ENCODE measurements at places on chromosomes 7 and 10. TPM values are rescaled to one million over a fixed set of nuclear protein-coding genes. Genes with fewer than 3 reads are reported as not detected.

Gene OPN1SW
- not detected for total RNA-seq

Gene SLC16A12
- under 0.01 TPM for total RNA-seq

Gene FBXL13
- 1.3 TPM for total RNA-seq

Gene BLNK
- not detected for total RNA-seq

Gene CDNF
- total RNA-seq, result 1.3 TPM

Gene OGDHL
- total RNA-seq, result 0.32 TPM

Gene GLI3
- total RNA-seq, result 4.3 TPM

Gene GPC2
- 0.43 TPM for total RNA-seq

Gene XRCC2
- total RNA-seq, result 3.5 TPM

GRCh38 chr7:40760293-40760964 lies 625.6 kb downstream of the SUGCT start:
- no peak for DNase-seq

DNA sequence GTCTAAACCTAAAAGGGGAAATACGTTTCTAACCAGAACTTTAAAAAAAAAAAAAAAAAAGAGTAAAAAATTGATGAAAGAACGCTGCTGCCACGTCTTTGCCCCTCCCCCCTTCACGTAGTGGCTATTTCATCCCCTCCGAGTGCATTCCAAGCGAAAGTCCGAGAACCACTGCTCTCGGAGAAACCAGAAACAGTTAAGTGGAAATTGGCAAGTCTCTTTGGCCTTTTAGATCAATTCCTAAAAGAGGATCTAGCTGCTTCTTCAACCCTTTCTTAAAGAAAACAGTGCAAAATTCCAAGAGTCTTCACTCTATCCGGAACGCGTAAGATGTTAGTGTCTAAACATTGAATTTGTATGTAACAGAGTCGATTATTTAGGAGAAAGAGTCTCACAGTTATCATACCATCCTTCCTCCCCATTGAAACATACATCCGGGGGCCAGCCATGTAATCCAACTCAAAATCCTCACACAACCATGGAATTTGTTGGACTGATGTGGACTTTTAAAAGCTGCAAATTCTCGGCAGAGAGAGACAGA lies 1.1 kb downstream of the P4HA1 start:
- DNase-seq, result peak; percentile 88

DNA sequence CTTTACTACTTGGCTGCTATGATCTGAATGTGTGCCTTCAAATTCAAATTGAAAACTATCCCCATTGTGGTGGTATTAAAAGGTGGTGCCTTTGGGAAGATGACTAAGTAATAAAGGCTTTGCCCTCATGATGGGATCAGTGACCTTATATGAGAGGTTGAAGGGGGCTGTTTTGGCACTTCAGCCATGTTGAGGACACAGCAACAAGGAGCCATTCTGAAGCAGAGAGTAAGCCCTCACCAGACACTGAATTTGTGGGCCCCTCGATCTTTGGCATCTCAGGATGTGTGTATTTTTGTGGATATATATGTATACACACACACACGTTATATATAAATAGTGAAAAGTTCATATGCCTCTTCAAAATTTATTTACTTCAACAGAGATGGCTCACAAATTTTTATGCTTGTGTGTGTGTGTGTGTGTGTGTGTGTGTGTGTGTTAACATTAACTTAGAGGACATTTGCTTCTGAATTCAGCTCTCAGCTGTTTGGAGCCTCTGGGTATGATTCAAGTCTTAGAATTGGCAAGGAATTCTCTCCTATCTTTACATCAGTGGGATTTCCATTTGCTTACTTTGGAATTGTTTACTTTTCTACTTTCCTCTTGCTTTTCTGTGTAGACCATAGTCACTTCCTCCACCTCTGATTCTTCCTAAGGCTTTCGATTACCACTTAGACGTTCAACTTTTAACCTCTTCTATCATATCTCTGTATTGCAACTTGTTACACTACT lies 66.6 kb downstream of the MAGI2 start:
- peak; percentile 73 for DNase-seq

GRCh38 chr10:15254808-15255648 lies 86.5 kb upstream of the NMT2 start:
- no peak for DNase-seq

- no peak for DNase-seq
Observed at GRCh38 chr7:149245244-149245643, 5.8 kb downstream of the ZNF212 start.

GRCh38 chr7:2792235-2792634 lies 51.9 kb downstream of the GNA12 start:
- no peak for DNase-seq

GRCh38 chr10:103839519-103839871 lies 15.9 kb downstream of the SH3PXD2A start:
- no peak for DNase-seq

DNA sequence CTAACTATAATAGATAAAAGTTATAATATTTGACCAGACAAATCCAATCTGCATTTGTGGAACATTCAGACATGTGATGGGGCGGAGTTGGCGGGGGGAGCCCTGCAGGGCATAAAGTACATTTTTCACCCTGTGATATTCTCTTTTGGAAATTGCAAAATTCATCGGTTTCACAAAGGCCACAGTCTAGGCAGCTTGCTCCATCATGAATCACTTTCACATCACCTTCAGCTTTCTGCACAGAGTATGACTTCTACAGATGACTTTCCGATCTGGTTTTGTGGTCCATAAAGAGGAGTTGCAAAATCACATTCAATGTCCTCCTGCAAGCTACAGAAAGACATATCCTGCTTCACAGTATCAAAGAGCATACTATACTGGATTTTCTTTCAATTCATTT lies 51.4 kb upstream of the APBB1IP start:
- no peak for DNase-seq

GRCh38 chr7:9204571-9204970 lies 771.2 kb downstream of the NXPH1 start:
- no peak for DNase-seq

- DNase-seq, result peak; percentile 12
Observed at GRCh38 chr10:79608505-79609375, 2.0 kb upstream of the SFTPA1 start.

- DNase-seq, result no peak
Observed at GRCh38 chr10:123241391-123242141, 87.4 kb downstream of the BUB3 start.

DNA sequence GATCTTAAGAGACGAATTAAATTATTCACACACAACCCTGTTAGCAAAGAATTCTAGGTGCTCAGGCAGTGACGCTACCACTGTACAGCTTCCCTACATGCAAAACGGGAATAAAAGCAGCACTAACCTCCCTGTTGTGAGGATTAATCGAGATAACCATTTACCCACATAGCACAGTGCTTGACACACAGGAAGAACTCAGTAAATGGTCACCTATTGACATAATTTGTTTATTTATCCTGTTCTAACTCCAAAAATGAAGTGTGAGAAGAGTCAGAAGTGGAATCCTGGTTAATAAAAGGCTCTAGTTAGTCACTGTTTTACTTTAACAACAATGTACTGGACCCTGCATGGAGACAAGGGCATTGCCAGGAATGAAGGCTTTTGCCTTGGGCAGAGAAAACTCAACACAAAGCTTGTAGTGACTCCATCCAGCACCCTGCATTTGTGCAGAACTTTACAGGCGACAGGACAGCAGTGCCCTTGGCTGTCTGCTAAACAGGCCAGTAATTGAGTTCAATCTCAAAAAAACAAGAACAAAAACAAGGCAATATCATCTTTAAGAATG lies 103.8 kb downstream of the SORBS1 start:
- no peak for DNase-seq

DNA sequence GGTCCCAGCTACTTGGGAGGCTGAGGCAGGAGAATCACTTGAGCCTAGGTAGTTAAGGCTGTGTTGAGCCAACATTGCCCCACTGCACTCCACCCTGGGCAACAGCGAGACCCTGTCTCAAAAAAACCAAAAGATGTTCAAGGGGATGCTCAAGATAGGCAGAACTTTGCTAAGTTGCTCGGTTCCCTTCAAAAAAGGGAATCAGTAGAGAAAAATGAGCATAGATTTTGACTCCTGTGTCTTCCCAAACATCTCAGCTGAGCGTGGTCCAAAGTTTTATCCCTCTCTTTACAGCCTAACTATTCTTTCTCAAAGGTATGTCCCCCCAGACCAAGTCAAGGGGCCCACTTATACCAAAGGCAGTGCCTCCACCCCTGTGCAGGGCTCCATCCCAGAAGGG lies 14.0 kb downstream of the AGFG2 start:
- DNase-seq, result no peak

DNA sequence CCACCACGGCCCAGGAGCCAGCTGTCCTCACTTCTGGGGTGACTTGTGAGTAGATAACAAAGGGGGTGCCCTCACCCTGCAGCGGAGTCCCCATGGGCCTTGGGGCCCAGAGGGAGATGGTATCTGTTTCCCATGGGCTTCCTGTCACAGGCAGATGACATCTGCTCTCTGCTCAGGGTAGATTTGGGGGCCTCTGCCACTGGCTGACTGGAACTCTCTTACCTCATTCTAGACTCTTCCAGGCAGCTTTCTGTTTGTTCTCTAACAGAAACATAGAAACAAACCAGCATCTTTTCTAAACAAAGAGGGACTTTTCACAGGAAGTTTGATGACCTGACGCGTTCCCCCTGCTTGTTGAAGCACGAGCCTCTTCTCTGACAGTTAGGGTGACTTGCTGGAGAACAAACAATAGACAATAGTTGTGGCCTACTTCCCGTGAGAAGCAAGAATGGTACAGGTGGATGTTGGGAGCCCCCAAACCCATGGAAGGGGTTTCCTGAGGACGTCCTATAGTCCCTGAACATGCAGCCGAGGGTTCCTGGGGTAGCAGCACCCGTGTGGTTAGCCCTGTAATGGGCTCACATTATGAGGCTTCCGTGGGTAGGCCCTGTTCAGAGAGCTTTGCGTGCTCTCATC lies 61.6 kb downstream of the GRK5 start:
- DNase-seq, result no peak

DNA sequence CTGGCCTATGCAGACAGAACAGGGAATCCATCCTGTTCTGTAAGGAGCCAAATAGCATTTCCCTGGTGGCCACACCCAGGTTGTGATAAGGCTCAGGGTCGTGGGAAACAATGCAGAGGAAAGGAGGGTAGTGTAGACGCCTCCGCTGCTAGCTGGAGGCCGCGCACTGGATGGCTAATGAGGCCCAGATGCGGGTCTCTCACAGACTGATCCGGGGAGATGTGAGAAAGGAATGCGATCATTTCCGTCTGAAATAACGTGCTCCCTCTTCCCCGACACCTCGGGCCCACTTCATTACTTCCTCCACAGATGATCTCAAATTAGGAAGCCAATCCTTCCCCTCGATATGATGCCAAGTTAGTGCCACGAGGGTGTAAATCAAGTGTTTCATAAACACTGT lies 203.3 kb downstream of the TAX1BP1 start:
- DNase-seq, result no peak

DNA sequence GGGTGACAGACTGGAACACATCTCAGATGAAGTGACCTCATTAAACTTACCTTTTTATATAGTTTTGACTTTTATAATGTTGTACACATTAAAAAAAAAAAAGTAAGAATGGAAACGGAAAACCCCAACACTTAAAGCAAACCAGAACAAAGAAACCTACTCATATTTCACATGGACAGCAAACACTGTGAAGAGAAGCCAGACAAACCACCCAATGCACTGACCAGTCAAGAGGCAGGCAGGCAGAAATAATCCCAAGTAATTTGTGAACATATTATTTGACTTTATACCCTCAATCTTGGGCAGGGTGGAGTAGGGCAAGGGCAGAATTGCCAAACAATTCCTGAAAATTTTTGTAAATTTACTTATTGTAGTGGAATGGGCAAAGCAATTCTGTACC lies 39.8 kb downstream of the WAPL start:
- no peak for DNase-seq

DNA sequence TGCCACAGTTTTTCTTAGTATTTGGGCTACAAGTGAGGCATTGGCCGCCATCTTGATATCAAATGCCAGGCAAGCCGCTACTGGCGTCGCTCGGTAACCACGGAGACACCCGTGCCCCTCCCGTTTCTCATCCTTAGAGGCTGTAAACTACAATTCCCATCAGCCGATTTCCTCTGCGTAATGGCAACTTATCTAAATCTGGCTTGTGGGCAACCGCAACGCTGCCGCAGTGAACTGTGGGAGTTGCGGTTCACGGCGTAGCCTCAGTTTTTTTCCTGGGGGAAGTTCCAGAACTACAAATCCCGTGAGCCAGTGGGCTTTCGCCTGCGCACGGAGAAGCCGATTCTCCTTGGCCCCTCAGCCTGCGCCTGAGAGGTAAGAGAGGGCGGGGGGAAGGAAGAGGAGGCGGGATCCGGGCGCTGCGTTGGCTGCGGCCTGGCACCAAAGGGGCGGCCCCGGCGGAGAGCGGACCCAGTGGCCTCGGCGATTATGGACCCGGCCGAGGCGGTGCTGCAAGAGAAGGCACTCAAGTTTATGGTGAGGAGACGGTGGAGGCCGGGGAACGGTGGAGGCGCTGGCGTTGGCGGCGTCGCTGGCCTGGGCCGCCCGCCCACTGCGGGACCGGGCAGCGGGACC lies at the start of gene BTRC:
TSS of gene BTRC (plus strand) at position 474 of the 636 bp plus-strand sequence. CDS start at position 490, 16 bp downstream.
- DNase-seq, result peak; percentile 100
